ENCODE measurements at places on chromosomes 13 and 19.

DNA sequence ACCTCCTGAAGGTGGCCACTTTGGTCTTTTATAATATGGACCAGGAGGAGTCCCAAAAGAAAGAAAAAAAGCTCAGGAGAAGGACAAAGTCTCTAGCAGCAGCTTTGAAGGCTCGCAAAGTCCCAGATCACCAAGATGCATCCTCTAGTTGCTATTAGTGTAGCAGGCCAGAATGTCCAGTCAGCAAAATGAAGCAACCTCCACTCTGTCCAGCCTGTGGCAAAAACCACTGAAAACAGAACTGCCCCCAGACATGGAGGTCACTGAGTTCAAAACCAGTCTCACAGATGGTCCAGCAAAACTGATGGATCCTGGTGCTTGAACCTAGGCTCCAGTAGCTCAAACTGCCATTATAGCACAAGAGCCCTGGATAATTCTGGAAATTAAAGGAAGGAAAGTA is 10.4 kb downstream of the LILRB4 start:
- DNase-seq, result no peak

DNA sequence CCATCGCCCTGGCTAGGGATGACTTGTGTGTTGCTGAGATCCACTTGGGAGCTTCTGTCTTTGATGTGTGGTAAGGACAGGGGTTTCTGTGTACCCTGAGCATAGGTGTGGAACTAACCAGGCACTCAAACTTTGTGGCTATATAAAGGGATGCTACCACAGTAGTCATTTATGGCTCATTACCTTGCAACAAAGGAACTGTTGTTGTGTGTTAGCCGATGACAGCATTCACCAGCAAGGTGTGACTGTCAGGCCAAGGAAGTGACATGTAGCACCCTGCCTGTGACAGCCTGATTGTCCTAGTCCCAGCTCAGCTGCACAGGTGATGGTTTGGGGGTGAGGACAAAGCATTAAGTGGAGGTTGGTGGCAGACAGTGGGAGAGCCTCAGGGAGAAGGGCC is 73.6 kb downstream of the COG3 start:
- no peak for DNase-seq

DNA sequence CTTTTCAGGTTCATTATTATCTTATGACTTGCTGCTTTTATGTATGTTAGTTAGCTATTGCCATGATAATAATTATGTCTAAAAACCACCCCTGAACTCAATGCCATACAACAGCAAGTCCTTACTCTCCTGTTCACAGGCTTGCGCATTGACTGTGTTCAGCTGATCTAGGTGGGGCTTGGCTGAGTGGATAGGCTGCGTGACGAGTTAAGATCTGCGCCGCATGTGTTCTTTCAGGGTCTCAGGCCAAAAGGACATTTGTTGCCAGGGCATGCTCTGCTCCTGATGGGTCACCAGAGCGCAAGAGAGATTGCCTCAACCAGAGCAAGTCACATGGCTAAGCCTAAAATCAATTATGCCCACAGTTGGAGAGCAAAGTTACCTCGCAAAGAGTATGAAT is 859 bp downstream of the ZNF568 start:
- DNase-seq, result no peak

DNA sequence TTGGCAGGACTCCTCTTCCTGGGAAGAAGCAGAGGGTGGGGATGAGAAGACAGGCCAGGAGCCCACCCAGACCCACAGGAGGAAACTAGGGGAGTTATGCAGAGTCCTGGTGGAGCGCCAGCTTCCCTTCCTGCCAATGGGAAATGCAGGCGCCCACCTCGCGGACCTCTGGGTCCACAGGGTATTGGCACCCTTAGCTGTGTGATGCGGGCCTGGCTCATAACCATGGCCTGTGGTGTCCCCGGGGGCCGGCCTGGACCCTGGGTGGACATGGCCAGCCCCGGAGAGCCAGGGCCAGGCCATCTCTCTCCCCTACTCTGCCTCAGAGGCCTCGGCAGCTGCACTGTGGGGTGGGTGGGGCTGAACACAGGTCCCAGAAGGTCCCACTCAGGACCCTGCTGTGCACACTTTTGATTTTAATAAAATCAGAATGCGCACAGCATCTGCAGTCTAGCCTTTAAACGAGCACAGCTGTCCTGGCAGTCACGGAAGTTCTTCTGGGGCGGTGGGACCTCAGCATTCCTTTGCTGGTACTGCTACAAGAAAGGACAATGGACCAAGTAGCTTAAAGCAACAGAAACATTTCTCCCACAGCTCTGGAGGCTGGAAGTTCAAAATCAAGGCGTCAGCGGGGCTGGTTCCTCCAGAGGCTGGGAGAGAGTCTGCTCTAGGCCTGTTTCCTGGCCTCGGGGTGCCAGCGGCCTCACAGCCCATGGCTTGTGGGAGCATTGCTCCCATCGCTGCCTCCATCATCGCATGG is 1.8 kb downstream of the F10 start:
- DNase-seq, result no peak

- no peak for DNase-seq
These were observed 1393.3 kb upstream of the ATXN8OS start for GRCh38 chr13:68714292-68714691.

DNA sequence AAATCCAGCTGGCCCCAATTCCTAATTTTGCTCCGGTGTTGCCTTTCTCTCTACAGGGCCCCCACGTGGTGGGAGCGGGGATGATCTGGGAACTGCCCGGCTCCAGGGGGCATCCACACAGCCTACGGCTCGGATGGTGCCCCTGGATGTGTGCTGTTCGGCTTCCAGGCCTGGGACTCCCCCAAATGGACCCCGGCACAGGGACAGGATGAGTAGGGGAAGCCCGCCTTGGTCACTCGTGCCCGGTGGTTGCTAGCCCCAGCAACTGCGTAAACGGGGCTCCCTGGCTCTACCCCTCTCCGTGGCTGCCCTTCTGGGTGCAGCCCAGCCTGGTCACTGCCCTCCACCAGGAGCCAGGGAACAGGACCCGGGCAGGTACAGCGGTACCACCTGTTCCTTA is 111.5 kb downstream of the TEX26 start:
- DNase-seq, result no peak

DNA sequence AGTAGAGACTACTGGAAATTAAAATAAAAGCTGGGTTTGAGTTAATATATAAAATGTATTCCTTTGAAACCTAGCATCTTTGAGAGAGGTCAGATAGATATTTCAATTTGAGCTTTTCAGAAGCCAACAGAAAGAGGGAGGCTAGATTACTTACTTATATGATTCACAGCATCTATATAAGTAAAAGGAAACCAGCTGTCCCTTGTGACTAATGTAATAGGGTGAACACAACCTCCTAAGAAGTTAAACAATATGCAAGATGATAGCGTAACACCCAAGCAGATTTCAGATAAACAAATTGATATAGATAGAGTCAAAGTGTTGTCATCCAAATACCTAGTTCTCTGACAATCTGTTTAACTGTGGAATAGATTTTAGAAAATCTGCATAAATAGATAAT is 393.5 kb upstream of the GPC6 start:
- DNase-seq, result no peak

GRCh38 chr13:35389535-35389934 is 87.0 kb downstream of the MAB21L1 start:
- DNase-seq, result no peak

DNA sequence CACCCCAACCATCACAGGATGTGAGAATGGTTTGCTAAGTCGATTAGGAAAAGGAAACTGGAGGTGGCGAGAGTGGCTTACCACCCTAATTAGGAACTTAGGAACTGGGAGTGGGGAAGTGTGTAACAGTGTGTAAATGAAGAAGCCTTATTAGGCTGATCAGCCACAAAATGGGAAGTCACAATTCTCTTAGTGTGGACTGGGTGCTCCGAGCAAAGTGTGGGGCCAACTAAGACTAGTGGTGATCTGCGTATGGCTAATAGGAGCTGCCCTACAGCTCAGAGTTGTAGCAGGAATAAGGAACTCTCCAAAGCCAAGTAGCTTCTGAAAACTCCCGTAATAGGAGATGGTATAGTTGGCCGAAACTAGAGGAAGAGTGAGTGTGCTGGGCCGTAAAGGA is 7.6 kb downstream of the SIGLEC11 start:
- DNase-seq, result no peak

DNA sequence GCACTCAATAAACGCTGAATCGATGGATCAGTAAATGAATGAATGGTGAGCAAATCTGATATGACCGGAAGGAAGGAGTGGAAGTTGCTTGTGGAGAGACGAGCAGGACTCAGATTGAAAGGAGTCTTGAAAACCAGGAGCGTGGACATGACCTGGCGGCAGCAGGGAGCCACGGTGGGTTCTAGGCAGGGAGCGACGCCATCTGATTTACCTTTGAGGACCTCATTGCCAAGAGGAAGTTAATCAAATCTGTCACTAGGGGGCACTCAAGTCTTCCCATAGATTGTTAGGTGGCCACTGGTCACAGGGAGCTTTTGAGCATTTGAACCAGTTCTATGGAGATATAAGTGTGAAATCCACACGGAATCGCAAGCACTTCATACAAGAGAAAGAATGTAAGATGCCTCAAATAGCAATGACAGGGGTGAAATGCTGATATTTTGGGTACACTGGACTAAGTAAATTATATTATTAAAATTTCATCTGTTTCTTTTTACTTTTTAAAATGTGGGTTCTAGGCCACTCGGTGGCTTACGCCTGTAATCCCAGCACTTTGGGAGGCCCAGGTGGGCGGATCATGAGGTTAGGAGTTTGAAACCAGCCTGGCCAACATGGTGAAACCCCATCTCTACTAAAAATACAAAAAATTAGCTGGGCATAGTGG is 9.2 kb upstream of the FBN3 start:
- DNase-seq, result no peak

DNA sequence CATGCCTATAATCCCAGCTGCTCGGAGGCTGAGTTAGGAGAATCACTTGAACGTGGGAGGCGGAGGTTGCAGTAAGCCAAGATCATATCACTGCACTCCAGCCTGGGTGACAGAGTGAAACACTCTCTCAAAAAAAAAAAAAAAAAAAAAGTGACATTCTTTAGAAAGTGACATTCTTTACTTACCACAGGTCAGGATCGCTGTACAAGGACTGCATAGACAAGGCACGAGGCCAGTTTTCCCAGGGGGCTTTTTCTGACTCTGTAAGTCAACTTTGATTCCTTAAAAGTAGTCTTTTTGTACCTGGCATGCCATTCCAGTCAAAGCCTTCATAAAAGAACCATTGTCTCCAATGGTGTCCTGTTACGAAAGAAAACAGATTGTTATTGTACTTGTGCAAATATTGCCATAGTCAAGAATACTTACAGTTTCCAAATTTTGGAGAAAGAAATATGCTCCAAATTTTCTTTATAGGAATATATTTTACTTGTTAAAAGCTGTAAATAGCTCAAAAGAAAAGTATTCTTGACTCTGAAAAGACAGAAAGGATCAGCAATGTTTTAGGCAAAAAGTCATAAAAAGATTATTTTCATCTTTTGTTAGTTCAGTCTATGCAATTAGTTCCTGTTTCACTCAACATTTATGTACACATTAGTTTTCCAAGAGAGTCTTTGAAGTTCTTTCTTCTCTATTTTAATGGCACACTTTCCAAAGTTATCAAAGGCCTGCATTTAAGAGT is 39.3 kb downstream of the CEACAM1 start:
- no peak for DNase-seq

- DNase-seq, result no peak
These were observed 286.6 kb downstream of the PCDH20 start for GRCh38 chr13:61128850-61129645.

GRCh38 chr19:10749435-10750384 is 31.8 kb downstream of the DNM2 start:
- no peak for DNase-seq

DNA sequence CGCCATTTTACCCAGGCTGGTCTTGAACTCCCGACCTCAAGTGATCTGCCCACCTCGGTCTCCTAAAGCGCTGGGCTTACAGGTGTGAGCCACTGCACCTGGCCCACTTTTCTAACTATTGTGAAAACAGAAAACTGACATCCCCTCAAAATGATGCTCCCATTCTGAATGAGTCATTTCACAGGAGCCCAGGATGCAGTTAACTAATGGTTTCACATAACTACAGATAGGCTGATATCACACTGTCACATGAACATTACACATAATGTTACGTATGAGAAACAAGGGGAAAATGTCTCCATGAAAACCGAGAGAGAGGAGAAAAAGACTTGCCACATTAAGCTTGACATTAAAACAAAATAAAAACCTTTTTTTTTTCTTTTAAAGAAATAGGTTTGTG is 37.5 kb downstream of the N4BP2L2 start:
- DNase-seq, result no peak

GRCh38 chr19:1840541-1841115 is 7.7 kb downstream of the REXO1 start:
- DNase-seq, result no peak

- DNase-seq, result no peak
These were observed 334.3 kb downstream of the DLEU7 start for GRCh38 chr13:50509167-50509566.

DNA sequence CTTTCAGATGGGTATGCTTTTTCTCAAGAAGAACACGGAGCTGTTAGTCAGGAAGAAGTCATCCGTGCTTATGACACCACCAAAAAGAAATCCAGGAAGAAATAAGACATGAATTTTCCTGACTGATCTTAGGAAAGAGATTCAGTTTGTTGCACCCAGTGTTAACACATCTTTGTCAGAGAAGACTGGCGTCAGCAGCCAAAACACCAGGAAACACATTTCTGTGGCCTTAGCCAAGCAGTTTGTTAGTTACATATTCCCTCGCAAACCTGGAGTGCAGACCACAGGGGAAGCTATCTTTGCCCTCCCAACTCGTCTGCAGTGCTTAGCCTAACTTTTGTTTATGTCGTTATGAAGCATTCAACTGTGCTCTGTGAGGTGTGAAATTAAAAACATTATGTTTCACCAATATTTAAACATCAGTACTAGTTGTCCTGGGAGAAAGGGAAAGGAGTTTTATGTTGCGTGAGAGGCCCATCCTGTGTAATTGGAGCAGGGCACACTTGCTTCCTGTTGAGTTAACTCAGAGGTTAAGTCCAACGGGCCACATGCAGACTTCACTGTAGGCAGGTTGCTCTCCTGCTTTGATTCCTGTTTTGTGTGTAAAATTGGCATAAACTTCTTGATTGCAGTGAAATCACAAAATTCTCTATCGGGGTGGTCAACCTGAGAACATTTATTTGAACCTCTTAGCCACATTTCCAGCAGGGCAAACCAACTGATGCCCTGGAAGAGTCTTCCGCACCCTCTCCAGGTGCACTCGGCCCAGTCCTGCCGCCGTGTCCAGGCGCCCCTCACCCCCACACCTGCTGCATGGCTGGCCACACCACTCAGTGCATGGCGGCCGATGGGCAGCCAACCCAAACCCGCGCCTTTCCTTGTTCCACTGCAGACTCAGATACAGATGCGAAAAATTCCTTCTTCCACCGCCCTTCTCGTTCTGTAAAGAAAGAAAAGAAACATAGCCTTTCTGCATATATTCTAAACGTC is 31.6 kb downstream of the SHISA2 start:
- DNase-seq, result no peak

- DNase-seq, result no peak
These were observed 128.3 kb downstream of the URI1 start for GRCh38 chr19:30070198-30070967.

DNA sequence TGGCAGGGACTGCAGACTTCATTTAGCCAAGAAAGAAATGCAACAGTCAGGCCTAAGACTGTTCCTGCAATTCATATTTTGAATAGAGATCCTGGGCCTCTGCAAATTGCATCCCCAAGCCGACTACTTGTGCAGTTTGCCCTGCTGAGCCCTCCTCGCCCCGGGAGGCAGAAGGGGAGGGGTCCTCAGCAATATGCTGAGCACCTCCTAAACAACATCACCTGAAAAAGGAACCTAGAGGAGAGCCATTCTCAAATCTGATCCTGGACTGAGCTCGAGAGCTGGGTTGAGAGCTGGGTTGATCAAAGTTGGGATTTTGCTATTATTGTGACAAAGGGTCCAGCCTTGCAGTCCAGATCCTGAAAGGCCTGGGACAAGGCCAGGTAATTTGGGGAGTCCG is 129.8 kb downstream of the STK24 start:
- no peak for DNase-seq

- no peak for DNase-seq
These were observed 150.1 kb downstream of the SHISA2 start for GRCh38 chr13:25901460-25902376.
